Right renal cortex interstitium (tissue), 3 donors: ENCODE measurements at places on chromosomes 7 and 10.

DNA sequence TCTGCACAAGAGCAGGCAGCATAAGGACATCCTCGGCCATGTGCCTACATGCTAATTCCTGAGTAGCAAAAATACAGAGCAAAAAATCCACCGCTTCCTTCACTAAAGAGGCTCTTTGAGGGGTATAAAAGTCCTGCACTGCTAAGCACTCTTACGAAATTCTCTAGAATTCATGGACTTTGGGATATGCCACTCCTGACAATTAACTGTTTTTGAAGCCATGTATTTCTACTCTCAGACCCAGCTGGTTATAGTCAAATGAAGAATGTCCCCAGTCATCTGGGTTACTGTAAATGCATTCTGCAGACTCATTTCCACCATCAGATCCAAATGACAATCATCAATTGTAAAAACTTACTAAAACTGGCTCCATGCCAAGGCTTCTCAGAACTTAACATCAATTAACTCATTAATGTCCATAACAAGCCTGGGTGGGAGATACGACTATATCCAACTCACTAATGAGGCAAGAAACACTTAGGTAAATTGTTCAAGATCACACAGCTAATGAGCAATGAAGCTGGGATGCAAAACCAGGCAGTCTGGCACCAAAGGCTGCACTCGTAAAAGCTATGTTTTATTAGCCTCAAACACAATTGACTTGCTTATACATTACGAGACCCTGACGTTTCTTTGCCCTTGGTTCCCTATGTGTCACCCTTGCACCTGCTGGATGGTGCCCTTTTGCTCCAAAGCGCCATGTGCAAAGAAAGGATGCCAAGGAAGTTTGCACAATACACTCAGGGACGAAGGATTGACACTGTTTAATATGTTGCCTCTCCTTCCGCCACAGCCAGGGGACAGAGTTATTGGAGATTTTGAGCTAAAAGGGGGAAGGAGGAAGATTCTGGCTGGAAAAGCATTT is 250.4 kb downstream of the ELMO1 start:
- peak; percentile 15 for DNase-seq

- DNase-seq, result no peak
Observed at GRCh38 chr10:127849921-127850320, 42.8 kb downstream of the CLRN3 start.

- DNase-seq, result no peak
Observed at GRCh38 chr10:95987685-95988426, 55.5 kb upstream of the CCNJ start.

GRCh38 chr10:60944910-60945297 is 919 bp upstream of the RHOBTB1 start:
- no peak for DNase-seq

- no peak for DNase-seq
Observed at GRCh38 chr7:41002741-41003610, 699.9 kb downstream of the INHBA start.

DNA sequence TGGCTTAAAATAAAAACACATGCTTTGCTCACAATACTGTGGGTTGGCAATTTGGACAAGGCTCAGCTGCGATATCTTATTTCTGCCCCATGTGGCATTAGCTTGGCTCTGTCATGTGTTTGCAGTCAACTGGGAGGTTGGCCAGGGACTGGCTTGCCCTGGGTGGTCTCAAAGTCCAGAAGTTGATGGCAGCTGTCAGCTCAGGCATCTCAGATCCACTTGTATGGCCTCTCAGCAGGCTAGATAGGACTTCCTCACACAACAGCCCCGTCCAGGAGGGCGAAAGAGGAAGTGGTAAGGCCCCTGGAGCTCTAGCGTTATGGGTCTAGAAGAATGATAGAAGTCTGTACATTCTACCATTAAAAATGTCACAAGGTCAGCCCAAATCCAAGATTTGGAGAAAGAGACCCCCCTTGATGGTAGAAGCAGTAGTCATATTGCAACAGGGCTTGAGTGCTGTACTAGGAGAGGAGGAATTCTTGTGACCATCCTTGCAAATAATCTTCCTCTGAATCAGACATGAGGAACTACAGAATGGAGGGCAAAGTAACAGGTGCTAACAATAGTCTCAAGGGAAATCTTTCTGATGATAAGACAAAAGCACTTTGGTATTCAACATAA is 166.2 kb downstream of the FAM107B start:
- DNase-seq, result no peak

DNA sequence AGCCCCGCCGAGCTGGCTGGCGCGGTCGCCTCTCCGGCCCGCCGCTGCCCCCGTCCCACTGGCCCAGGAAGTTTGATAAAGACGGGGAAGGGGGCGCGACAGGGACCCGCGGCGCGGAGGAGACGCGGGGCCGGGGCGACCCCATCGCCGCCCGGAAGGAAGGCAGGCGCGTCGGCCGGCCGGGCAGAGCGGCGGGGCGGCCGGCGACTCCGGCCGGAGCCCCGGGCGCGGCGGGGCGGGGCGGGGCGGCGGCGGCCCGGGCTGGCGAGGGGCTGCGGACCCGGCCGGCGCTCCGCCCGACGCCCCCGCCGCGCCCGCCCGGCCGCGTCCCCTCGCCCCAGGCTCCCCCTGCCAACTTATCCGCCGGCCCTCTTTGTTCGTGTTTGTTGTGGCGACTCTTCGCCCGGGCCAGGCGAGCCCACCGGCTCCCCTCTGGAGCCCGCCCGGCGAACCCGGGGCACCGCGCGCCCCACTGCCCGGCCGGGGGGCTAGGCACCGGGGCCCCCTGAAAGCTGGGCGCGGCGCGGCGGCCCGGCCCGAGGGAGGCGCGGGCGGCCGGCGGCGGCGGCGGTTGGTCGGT is 571 bp downstream of the KDM7A start:
- DNase-seq, result no peak

- DNase-seq, result no peak
Observed at GRCh38 chr10:33793793-33794192, 459.3 kb upstream of the NRP1 start.

DNA sequence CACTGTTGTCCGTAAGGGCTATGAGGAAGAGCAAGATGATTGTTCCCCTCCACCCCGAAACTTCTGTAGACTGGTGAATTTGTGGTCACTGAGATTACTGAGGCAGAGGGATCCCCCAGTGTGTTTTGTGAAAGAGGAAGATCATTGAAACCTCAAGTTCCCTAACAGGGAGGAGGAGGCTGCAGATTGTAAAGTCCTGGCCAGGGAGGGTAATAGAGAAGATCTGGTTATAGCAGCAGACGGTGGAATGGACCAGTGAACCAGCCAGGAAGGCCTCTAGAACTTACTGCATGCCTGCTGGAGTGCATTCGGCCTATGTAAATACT is 31.1 kb downstream of the LMTK2 start:
- no peak for DNase-seq

DNA sequence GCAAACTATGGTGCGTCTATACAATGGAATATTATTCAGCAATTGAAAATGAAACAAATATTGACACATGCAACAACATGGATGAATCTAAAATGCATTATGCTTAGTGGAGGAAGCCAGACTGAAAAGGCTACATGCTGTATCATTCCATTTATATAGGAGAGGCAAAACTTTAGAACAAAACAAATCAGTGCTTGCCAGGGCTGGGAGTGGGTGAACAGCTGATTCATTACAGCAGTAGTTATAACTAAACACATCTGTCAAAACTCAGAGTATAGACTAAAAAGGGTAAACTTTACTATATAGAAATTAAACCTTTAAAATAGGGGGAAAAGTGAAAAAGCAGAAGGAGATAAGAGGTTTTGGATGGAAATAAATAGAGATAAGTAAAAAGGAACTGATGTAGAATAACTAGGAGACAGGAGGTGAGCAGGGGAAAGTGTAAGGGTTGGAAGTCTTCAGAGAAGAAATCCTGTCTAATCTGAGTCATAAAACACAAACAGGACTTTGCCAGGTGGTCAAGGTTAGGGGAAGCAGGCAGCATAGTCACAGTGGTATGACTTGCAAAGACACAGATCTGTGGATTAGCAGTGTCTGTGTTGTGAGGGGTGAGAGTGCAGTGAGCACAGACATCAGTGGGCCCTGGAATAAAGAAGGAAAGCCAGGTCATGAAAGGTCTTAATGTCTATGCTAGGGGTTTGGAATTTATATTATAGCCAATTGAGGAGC is 349.8 kb downstream of the PHTF2 start:
- DNase-seq, result no peak

DNA sequence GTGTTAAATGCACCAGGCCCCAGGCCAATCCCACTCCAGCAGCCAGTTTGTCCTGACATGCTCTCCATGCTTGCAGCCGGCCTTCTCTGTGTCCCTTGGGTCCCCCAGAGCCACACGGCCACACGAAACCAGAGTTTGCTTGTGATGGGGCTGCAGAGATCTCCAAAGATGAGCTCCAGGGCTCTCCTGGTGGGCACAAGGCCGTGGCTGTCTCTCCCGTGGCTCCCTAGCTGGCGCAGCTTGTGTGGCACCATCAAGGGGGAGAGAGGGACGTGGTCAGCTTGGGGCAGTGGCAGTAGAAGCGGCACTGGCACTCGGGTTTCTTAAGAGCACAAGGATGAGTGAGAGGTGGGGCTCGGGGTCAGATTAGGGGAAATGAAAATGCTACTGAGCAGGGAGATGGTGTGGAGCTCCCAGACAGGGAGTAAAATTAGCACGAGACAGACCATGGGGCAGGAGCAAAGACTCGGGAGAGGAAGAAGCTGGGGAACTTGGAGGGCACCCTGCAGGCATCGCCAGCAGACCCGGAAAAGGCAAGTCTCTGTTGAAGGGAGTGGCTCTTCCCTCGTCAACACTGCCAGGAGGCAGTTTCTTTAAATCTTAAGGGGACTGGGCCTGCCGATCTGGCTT is 572.5 kb upstream of the FOXK1 start:
- DNase-seq, result no peak

DNA sequence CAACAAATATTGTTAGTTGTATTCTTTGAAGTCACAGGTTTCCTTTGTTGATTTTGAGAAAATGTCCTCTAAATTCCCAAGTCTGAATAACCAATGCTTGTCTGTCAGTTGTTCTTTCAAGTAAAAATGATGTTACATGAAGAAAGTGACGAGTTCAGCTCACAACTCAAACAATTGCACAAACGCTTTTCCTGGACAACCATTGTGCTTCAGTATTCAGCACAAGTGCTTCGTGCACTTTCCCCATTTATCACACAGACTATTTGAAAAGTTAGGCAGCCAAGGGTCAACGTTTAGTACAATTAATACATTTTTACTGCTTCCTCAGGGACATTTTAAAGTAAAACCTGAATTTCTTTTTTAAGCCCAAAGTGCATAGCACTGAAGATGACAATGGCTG is 44.5 kb downstream of the CDK1 start:
- DNase-seq, result no peak

GRCh38 chr10:24898501-24898900 is 53.9 kb downstream of the PRTFDC1 start:
- DNase-seq, result no peak

- no peak for DNase-seq
Observed at GRCh38 chr10:14010101-14010558, 320.6 kb downstream of the FRMD4A start.

DNA sequence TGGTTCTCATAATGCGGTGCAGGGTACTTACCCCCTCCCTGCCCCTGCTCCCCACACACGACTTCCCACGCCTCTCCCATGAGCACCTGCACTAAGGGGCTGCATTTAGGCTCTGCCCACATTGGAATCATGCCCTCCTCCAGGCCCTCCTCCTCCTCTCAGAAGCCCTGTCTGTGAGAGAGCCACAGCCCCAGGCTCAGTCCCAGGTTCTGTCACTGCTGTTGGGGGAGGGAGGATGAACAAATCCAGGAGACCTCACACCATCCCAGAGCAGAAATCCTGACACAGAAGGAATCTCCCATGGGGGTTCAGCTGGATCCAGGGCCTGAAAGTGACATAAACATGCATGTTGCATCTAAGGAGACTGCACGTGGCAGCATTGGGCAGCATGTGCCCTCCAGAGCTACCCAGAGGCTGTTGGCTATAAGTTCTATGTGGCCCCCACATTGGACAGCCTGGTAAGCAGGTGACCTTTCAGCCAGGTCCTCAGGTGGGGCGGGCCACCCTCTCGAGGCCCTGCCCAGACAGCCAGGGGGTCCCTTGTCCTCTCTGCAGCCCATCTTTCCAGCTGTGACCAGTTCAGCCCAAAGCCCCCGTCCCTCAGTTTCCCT is 1.6 kb upstream of the PILRA start:
- DNase-seq, result no peak

GRCh38 chr10:79229830-79230327 is 117.4 kb upstream of the PPIF start:
- DNase-seq, result no peak

GRCh38 chr7:132475669-132476116 is 100.6 kb downstream of the PLXNA4 start:
- no peak for DNase-seq

- no peak for DNase-seq
Observed at GRCh38 chr7:34277803-34278199, 372.5 kb downstream of the BMPER start.

GRCh38 chr10:99002392-99002791 is 233.3 kb downstream of the HPSE2 start:
- no peak for DNase-seq

DNA sequence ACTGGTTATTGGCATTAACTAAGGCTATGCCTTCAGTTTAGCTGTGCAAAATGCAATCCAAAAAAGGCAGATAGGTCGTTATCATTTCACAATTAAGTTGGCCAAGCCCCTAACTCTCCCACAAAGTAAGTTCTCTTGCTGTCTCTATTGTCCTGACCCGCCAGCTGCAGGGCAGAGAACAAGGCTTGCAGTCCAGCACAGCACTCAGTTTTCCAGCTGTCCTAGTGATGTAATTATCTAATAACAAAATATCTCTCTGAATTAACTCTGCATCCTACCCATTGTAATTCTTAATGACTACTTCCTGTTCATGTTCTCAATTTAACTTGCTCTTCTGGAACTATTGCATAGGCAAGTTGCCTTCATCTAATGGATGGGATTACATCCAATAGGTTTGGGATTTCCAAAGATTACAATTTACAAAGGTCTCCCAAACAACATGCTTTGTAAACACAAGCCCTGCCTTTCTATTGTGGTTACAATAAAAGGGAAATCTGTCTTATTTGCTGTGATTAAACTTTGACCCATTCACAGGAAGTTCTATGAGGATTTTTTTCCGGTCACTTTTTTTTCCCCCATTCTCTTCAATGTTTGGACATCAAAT is 55.2 kb downstream of the CDK6 start:
- DNase-seq, result no peak

DNA sequence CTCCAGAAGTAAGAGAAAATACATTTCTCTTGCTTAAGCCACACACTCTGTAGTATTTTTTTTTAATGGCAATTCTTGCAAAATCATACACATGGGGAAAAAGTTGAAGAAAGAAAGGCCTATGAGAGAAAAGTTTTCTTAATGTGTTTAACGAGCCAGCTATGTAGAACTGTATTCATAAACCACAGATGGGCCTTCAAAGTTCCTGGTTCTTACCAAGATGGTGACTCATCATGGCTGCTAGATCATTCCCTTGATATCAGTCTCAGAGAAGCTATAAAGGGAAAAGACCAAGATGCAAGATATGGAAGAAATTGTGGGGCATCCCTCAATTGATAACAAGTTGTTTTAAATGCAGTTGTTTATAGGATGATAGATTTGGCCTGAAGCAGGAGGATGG is 992.7 kb upstream of the MBL2 start:
- DNase-seq, result no peak

- DNase-seq, result no peak
Observed at GRCh38 chr10:71434760-71435394, 38.2 kb downstream of the CDH23 start.
